Ovary (tissue), 10 donors: ENCODE measurements at places on chromosomes 3 and 15.

DNA sequence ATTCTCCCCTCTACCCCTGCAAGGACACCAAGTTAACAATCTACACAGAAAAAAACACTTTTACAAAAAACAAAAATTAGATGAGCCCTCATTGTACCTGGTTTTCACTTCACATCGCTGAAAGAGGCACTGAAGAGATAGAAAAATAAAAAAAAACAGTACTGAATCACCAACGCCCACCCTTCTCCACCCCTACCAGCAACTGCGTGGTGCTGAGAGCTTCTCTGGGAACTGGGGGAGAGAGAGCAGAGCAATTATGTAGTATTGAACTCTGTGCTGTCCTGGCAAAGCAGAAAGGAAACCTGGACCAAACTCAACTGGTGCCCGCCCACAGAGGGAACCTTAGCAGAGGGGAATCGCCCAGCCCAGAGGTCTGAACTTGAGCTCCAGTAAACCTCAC, 44.6 kb downstream of the WDR49 start:
- DNase-seq: no peak

DNA sequence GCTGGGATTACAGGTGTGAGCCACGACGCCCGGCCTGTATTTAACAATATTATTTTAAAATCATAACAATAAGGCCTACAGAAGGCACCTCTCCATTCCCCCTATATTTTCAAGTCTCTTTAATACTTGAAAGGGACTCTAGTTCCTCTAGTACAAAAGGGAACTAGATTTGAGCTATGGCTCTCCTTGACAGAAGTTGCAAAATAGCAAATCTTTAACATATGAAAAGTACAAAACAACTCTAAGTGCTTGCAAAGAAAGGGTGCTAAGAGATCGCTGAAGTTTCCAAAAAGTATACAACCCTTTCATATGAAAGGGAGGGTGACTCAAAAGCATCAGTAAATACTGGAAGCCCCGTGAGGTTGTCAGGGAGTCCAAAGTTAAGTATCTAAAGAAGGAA, 23.8 kb downstream of the AP3S2 start:
- no peak for DNase-seq

DNA sequence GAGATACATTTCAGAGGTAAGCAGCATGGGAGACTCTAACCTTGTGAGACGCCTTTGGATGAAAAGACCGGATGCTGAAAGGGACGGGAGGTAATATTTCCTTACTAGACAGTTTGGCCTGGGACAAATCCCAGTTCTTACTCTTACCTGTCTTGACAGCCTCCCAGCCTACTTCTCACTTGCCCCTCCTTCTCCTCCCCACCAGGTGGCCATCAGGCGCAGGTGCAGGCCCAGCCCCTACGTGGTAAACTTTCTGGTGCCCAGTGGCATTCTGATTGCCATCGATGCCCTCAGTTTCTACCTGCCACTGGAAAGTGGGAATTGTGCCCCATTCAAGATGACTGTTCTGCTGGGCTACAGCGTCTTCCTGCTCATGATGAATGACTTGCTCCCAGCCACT, 6.3 kb downstream of the HTR3D start:
- no peak for DNase-seq

DNA sequence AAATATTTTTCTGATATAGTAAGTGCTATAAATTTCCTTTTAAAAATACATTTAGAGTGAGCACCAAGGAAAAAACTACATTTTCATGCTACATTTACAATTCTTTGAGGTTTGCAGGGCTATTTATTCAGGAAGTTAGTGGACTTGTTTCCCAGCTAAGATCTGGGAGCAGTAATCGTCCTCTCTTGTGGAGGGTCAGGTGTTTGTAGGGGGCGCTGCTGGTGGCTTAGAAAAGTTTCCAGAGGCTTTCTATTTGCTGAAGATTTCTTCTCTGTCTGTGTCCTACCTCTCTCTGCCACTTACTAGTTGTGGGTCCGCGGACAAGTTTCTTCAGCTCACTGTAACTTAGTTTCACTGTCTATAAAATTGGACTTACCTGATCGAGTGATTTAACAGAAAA, 163.9 kb downstream of the PEX5L start:
- DNase-seq: no peak

DNA sequence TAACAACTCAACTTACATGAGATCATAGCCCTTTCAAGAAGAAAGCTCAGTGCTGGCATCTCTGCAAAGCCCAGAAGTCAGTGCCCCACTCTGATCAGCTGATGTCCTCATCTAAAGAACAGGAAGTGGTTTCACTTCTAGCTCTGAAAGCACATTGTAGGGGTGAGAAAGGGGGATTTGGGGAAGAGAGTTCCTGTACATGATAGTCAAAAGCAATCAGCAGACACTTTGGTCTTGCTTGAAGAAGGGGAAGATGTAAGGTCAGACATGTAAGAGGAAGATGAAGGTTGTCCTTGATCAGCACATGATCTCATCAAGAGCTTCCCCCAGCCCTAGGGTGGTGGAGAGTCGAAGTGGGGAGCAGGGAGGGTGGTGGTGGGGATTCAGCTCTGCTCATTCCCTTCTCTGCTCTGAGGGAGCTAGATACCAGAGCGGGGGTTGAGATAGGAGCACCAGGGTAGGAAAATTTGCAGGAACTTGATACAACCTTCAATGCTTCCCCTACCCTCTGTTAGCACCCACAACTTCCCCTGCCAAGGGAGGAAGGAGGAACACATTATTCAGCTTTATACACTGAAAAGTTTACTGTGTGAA, 76.4 kb upstream of the ETV5 start:
- DNase-seq: no peak
